ENCODE measurements at places on chromosomes 12 and 14. TPM values are rescaled to one million over a fixed set of nuclear protein-coding genes. Genes with fewer than 3 reads are reported as not detected.

GRCh38 chr14:97458661-97459579 is 661.7 kb downstream of the VRK1 start:
- peak; percentile 39 for DNase-seq

DNA sequence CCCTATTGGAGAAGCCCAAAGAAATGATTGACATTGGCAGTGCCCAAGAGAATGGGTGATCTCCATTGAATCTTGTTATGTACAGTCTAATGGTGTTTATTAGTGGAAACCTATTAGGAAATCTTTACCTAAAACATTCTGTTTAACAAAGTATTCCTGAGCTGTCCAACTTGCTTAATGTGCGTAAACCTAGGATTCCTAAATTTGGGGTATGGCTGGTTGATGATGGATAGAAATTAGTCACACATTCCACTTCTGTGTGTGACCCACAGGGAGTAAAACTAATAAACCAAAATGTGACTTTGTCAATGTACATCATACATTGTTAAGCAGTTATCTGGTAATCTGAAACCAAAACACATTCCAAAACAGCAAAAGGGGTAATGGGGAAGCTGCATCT is 761.3 kb downstream of the FSCB start:
- DNase-seq, result no peak

Gene GLT8D2
- total RNA-seq, result 40.3 TPM

- no peak for DNase-seq
Observed at GRCh38 chr12:87806310-87806709, 222.9 kb downstream of the C12orf50 start.

GRCh38 chr14:59600211-59600945 is 23.8 kb upstream of the CCDC175 start:
- DNase-seq, result no peak

Gene CYP27B1
- total RNA-seq, result 0.10 TPM
